ENCODE measurements at places on chromosomes 2 and 18.

DNA sequence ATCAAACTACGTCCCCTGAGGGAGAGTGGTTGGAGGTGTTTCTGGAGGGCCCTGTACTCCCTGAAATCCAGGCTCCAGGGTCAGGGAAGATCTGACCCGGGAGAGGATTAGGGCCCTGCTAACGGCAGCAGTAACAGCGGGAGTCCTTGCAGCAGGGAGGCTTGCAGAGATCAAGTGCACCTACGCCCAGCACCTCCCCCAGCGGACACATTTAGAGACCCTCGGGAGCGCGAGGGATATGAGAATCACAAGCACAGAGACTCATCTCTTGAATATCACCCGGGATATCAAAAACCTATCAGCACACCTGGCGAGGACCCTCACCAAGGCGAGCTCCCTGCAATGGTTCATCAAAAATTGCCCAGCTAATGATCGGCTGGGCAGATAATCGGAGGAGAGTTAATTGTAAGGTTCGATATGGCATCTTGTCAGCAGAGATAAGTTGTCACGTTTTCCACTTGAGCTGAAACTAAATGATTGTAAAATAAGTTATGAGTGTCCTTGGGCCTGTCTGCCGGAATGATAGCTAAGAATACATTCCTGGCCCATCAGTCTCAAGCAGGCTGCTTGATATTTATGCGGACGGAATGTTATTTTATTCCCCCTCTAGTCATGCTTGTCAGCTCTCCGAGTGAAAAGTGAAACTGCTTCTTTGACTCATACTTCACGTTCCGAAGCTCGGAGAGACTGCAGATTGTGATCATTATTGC, 209.8 kb downstream of the GBX2 start:
- DNase-seq, result no peak

- no peak for DNase-seq
These were observed 237.8 kb upstream of the RAB6C start for GRCh38 chr2:129741623-129742022.

DNA sequence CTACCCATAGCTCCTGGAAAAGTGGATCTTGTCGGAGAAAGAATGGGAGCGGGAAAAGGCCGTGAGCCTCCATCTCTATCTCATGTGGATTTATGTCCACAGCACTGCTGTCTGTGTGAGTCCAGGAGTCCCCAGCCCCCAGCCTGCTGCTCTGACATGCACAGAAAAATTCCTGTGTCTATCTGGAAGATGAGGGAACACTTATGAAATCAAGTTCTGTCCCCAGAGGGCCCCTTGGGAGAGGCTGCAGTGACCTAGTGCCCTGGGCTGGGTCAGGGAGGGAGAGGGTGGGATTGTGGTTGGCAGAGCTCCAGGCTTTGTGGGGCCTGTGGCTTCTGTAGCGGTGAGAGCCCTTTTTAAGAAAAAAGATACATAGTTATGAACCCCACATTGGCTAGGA, 37.6 kb downstream of the HJURP start:
- no peak for DNase-seq

DNA sequence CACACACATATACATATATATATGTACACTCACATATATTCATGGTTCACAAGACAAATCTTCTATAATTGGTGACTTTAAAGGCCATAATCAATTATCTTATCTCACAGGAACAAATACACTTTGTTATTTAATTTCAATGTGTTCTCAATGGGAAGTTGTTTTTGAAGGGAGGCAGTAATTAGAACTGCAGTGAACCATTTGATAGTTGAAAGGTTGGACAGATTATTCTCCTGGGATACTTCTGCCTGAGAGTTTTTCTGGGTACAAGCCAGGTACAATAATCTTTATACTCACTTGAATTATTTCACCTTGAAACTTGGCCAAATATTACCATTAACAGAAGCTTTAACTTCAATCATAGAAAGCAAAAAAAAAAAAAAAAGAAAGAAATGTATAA, 546.6 kb upstream of the LRRTM4 start:
- no peak for DNase-seq

DNA sequence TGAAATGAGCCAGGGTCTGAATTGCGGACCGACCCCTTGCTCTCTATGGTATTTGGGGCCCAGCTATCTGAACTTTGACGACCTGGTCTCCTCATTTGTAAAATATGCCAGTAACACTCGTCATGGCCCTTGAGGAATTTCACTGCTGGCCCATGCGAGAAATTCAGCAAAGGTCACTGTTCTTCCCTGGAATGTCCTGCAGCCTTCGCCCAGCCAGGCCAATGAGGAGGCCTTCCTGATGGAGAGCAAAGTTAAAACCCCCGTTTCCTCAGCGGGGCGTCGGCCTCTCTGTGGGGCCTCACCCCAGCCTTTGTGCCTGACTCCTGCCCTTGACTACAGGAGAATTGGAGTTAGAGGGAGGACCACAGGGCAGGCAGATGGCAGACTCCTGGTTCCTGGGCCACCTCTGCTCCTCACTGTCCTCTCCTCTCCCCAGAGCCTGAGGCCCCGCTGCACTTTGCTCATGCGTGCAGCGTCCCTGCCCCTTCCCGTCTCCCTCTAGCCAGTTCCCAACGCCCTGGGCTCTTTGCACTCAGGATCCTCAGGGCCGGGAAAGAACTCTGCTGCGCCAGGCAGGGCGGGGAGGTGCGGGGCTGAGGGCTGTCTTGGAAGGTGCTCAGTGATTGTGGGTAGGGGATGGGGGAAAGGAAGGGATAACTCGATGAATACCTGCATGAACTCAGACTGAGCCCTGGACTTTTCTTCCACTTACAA, 257.0 kb upstream of the RAB6C start:
- no peak for DNase-seq

- no peak for DNase-seq
These were observed 27.8 kb upstream of the COL6A3 start for GRCh38 chr2:237441605-237442274.

DNA sequence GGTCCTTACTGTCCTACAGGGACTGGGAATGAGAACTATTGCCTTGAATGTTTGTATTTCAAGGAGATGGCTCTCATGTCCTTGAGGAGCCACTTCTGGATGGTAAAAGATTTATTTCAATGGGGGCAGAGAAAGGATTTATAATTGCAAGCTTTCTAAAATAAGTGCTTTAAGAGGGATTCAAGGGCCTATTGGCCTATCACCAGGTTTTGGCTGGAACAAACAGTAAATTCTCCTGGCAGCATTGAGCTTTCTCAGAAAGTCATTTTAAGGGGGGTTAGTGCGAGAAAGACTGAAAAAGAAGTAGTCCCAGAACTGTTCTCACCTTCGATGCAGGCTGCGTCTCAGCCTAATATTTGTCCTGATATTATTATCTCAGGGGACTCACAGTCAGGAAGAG, 29.8 kb downstream of the DPP10 start:
- no peak for DNase-seq

- DNase-seq, result no peak
These were observed 192.4 kb downstream of the ZBTB7C start for GRCh38 chr18:48216639-48217257.

DNA sequence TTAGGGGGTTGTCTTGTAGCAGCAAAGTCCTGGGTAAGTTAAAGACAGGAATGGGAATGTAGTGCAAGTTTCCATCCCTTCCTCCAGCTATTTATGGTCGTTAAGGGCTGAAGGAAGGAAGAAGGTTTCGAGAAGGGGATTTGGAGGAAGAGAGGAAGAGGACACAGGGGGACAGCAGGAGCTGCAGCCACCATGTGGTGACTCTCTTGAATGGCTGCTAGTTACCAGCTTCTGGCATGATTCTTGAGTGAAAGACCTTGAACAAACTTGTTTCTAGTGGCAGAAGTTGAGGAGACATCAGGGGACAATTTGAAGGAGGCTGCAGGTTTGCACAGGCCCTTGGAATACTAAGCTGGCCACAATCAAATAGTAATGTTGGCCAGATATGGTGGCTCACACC, 116.6 kb downstream of the MTX2 start:
- DNase-seq, result no peak

DNA sequence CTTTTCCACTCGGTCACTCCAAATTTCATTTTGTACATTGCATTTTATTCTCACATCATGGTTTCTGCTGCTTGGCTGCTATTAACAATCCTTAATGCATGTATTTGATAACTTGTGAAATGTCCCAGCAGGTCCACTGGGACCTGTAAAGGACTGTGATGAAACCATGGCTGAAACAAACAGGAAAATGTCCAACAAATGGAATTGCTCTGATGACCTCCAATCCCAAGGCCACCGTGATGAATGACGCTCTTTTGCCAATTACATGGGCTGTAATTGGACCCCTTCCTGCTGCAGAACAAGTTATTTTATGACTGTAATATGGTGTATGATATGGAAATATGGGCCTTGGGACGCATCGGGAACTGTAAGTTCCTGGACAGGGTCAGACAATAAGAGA, 224.2 kb upstream of the CXCR4 start:
- no peak for DNase-seq

- no peak for DNase-seq
These were observed 171.8 kb upstream of the KLF7 start for GRCh38 chr2:207337234-207338219.

Measured in thoracic aorta (tissue), 2 donors.